Natural killer cell (primary cell): ENCODE measurements at places on chromosomes 2 and 18.

GRCh38 chr2:144015655-144016245 is 504.2 kb downstream of the ZEB2 start:
- no peak for DNase-seq

GRCh38 chr18:75422341-75422910 is 5.1 kb downstream of the SMIM21 start:
- DNase-seq, result no peak

DNA sequence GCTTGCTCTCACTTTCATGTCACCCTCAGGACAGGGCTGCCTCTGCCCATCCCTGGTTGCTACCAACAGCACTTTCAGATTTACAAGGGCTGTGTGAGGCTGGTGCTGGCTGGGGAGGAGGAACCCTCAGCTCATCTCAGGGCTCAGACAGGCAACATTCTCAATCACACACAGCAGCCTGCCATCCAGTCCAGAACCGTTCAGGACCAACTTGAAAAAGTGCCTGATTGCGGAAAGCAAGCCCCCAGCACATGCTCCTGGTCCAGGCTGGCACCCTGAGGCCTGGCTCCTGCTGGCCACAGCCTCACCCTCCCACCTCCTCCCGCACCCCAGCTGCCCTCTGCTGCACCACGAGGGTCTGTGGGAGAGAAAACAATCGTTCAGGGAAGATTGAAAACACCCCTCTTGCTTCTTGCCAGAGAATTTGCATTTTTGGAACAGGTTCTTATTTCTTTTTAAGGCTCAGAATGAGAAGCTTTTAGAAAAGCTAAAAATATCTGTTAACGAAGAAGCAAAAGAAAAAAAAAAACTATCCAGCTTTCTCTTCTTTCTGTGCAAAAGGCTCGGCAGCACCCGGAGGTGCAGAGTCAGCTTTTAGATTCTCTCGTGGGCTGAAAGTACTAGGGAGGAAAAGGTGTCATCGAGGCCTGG is 403.8 kb upstream of the ID2 start:
- peak; percentile 28 for DNase-seq

DNA sequence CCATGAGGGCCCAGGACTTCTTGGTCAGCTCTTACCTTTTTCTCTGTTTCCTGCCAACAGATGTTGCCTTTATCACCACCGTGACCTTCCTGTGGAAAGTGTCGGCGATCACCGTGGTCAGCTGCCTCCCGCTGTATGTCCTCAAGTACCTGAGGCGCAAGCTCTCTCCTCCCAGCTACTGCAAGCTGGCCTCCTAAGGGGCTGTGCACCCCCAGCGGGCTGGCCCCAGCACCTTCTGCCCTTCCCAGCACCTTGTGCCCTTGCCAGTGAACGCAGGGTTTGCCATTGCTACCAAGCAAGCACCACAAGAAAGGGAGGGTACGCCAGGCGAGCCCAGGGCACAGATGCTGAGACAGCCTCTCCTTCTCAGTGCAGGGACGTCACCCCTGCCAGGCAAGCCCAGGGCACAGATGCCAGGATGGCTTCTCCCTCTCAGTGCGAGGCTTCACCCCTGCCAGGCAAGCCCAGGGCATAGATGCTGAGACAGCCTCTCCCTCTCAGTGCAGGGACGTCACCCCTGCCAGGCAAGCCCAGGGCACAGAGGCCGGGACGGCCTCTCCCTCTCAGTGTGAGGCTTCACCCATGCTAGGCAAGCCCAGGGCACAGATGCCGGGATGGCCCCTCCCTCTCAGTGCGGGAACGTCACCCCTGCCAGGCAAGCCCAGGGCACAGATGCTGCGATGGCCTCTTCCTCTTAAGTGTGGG is 18.4 kb upstream of the NFATC1 start:
- DNase-seq, result no peak

GRCh38 chr2:74573747-74574562 is 19.4 kb downstream of the DOK1 start:
- no peak for DNase-seq

- no peak for DNase-seq
Observed at GRCh38 chr2:150271952-150272802, 215.3 kb downstream of the RND3 start.

DNA sequence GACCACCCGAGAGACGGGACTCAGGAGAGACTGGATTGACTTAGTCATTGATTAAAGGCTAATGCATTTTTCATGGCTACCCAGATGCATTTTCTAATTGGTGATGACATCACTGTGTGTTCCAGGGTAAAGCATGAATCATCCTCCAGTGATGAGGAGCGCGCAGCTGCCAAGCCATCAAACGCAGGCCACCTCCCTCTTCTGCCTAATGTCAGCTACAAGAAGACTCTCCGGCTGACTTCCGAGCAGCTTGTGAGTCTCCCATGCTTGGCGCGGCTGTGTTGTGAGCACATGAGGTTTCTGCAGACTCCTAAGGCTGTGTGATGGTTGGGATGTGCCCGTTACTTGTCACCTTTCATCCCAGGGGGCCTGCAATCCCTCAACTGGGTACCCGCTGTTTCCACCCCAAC is 56.4 kb downstream of the LPIN1 start:
- DNase-seq, result no peak

- DNase-seq, result peak; percentile 23
Observed at GRCh38 chr18:76405681-76406356, 89.2 kb downstream of the ZNF516 start.

GRCh38 chr2:174595116-174595809 is 2.3 kb downstream of the WIPF1 start:
- peak; percentile 53 for DNase-seq

DNA sequence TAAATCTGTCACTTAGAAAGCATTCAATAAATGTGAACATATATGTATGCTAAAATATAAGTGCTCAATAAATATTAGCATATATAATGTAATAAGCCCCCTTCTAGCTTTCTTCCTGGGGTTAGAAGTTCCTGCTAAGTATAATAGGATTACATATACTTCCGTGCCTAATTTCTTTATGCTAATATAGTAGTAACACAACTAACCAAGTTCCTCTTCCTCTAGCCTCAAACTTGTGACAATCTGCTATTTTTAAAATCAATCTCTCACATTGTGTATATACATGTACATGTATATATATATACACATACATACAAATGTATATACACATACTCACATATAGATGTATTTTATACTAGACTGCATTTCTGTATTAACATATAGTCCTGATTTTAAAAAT is 32.2 kb downstream of the TLK1 start:
- no peak for DNase-seq

GRCh38 chr18:76131738-76132137 is 363.3 kb downstream of the ZNF516 start:
- DNase-seq, result no peak

DNA sequence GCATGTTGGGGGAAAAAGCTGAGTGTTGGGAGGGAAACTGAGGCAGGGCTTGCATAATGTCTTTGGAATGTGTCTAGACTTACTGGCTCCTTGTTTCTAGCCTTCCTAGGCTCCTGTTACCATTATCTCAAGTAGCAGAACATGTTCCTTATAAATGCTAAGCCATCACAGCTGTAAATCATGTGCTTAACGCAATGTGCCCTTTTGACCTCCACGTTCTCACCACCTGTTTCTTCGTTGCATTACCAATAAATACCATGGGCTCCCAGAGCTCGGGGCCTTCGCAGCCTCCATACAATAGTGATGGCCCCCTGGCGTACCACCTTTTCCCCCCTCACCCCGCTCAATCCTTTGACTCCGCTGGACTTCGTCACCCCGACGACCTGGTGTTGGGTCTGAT is 54.0 kb upstream of the CWC22 start:
- DNase-seq, result no peak

DNA sequence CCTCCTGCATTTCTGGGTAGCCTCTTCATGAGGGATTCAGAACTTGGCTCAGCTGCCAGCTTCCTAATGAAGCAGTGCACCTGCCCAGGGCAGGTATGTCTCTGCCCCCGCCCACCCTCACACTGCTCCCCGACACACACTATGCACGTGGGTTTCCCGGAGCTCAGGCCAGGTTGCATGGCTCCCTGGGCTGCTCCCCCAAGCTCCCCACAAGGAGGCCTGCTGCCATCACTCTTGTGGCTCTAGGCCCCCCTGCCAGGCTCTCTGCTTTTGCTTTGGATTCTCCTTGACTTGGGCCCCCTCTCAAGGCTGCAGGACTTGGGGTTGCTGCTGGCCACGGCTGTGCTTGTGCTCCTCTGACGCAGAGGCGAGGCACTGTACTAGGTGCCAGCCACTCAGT is 43.6 kb downstream of the ADD2 start:
- no peak for DNase-seq

DNA sequence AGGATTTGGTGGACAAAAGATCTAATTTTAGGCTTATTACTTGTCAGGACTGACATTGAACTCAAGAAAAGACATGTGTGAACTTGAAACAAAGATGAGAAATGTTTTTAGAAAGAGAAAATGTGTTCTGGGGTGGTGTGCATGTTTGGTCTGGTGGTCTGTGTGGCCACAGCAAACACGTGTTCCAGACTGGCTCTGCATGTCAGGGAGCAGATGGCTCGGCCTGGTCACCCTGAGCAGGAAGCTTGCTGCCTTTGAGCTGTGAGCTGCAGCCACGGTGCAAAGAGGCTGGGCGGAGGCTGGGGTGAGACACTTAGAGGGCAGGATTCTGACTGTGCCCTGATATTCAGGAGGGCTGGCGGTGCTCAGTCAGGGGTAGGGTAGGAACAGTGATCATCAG is 186.1 kb downstream of the CTIF start:
- no peak for DNase-seq

- DNase-seq, result no peak
Observed at GRCh38 chr18:45202061-45202460, 413.2 kb upstream of the SLC14A2 start.

GRCh38 chr2:78309460-78309859 is 716.0 kb upstream of the REG3G start:
- DNase-seq, result no peak

DNA sequence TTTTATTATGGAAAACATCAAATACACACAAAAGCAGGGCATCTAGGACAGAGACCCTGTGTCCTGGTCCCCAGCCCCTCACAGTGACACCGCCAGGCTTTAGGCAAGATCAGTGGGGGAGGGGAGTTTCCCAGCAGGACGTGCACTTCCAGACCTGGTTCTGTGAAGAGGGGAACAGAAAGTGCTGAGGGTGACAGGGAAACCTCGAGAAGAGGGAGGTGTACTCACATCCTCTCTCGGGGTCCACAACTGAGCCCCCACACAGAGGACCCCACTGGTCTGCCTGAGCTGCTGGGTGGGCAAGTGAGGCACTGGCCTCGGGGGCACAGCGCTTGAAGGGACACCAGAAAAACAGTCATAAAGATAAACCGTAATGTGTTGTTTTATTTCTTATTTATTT is 4.4 kb upstream of the GPR35 start:
- peak; percentile 39 for DNase-seq

- DNase-seq, result no peak
Observed at GRCh38 chr2:218555527-218555926, 12.6 kb downstream of the USP37 start.

- DNase-seq, result no peak
Observed at GRCh38 chr2:143284087-143284675, 155.0 kb downstream of the ARHGAP15 start.

DNA sequence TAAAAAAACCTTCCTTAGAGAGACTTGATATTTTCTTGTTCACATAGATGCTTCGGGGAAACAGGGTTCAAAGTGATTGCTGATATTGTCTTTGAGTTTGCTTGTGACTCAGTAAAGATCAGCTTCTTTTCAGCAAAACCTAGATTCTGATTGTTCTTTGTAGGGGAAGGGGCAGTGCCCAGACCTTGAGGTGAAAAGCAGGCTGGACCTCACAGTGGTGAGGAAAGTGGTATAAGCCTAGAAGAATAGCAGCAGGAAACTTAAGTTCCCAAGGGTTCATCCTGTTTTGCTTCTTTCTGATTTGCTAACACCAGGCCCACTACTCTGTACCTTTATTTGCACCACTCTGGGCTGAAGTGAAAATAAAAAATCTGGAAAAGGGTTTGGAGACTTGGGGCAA is 20.9 kb downstream of the UBXN4 start:
- DNase-seq, result no peak

DNA sequence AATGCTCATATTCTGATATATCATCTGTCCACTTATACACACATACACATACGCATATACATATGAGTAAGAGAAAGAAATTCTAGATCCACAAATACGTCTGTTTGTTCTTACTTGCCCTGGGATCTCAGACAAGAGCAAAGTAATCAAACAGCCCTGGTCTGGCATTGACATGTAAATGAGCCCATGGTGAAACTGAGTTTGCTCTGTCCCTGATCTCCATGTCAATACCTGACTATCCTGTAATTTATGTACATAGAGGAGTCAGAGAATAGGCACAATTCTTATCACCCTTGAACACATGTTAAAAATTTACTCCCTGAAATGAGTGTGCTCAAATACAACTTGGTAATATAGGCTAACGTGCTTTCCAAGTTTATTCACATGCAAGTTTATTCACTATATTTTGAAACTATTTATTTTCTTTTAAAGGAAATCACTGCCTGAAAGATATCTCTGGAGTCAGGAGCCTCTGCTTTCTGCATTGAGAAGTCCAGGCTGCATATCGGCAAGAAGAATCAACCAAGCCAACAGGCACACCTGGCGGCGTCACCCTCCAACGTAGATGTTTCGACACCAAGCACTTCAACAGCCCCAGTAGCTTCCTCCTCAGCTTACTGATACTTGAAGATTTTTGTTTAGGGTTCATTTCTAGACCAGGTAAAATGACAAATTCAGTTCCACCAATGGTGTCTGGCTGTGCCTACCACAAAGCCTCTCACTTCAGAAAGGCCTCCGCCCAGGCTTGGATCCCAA is 100.6 kb downstream of the CMPK2 start:
- DNase-seq, result no peak

GRCh38 chr2:75311993-75312392 is 112.7 kb upstream of the TACR1 start:
- no peak for DNase-seq

DNA sequence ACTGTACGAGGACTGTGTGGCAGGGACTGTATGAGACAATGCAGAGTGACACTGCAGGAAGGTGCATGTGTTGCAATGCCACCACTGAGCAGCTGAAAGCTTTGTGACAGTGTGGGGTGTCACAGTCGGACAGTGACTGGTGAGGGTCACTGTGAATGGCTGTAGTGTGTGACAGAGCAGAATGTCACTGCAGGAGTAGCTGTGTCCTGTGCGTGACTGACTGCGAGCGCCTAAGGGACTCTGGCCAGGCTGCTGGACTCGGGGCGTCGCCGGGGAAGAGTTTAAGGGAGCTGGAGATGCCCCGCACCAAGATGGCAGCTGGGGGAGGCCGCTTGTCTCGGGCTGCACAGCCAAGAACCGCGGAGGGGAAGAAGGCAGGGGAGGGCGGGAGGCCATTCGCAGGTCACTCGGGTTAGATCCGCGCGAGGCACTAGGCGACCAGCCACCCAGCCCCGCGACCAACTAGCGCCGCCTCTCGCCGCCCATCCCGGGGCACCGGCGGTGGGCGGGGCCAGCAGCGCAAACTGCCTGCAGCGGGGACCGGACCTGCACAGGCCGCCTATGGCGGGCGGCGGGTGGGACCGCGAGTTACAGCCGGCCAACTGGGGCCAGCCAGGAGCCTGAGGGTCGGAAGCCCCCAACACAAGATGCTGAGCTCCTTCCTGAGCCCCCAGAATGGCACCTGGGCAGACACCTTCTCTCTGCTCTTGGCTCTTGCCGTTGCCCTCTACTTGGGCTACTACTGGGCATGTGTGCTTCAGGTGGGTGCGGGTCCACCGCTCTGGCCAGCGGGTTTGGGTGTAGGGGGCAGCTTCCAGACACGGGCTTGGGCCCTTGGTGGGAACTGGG is at the start of gene ABHD1:
ABHD1 (plus strand) TSS at position 514 of the 849 bp plus-strand sequence; CDS start at position 648, 134 bp downstream.
- peak; percentile 63 for DNase-seq
